MG63 (cell line): ENCODE measurements at places on chromosomes 11 and 22. TPM values are rescaled to one million over a fixed set of nuclear protein-coding genes. Genes with fewer than 3 reads are reported as not detected.

The SYCE3 gene
- total RNA-seq = not detected in 2 replicates

- no peak for DNase-seq
These were observed 2.6 kb downstream of the TAGLN start for GRCh38 chr11:117201658-117202305.

DNA sequence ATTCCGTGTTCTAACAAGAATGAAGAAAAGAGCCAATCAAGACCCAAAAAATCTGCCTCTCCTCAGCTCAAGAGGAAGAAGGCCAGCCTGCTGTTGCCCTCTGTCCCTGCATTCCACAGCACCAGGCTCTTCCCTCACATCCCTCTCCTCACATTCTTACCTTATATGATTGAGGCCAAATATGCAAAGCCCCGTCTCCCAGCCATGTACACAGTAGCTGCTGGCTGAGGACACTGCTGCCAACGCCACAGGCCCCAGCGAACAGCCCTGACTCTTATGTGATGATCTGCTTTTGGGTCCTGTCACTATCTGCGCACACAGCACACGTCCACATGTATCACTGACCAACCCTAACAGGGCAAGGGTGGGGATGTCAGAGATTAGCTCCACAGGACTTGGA is 60.2 kb downstream of the MICAL3 start:
- no peak for DNase-seq

- DNase-seq = no peak
These were observed 273.2 kb downstream of the DCDC1 start for GRCh38 chr11:31096191-31096805.

DNA sequence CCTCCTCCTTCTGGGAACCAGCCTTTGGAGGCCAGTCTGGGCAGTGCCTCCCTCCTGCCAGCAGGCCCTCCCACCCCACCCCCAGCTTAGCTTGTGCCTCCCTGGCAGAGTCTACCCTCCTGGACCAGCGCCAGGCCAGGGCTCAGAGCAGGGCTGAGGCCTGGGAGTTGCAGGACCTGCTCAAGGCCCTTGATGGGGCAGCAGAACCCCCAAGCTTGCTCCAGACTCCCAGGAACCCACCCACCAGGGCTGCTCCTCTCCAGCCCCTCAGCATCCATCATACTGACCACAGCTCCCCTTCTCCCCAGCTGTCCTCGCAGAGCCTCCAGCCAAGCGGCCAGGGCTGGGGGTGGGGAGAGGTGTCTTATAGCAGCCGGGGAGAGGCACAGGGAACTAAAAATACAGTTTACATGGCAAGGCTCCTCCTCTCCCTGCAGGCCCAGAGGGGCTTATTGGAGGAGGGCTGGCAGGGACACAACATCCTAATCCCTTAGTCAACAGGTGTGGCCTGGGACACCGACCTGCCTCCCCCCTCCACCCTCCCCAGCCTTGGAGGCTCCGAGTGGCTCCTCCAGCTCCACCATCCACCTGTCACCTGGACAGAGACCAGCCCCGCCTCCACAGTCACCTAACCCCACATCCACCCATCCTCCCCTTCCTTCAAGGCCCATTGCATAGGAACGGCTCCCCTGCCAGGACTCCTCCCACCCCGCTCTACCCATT is 5.2 kb upstream of the MB start:
- DNase-seq = peak; percentile 47
